ENCODE measurements at places on chromosomes 12 and 14.
A peak's percentile ranks its signal among the peaks of the same experiment; 100 is the strongest.

- no peak for DNase-seq
Measured at GRCh38 chr12:51977320-51977753, 25.8 kb downstream of the ACVR1B start.

DNA sequence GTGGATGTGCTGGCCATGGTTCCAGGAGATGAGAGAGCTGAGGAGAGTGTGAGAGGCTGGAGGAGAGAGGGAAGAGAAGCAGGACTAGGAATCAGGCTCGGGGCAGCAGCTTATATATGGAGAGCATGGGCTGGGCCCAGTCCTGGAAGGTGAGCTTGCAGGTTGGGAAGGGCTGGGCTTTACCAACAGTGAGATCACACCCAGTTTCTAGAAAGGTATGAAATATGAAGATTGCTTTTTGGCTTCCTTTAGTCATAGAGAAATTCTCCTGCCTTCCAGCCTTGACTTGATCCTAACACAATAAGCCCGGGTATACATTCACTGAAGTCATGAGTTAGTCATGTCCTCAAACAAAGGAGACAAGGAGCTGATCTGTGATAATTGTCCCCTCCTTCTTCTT lies at the start of gene KRT6A:
Gene KRT6A (minus strand): TSS at position 86 of the 400 bp plus-strand sequence. CDS start 69 bp downstream, at position 17.
- DNase-seq, result no peak

- DNase-seq, result peak; percentile 65
Measured at GRCh38 chr12:69987579-69988091, 162.6 kb downstream of the MYRFL start.

GRCh38 chr14:21526672-21527317 lies 649 bp upstream of the SALL2 start:
- DNase-seq, result no peak

GRCh38 chr12:71763677-71764379 lies 9.2 kb downstream of the RAB21 start:
- DNase-seq, result no peak

- DNase-seq, result no peak
Measured at GRCh38 chr14:64926398-64926995, 12.2 kb downstream of the CHURC1 start.
